Renal cortical epithelial cell (primary cell): ENCODE measurements at places on chromosomes 12 and 14. TPM values are rescaled to one million over a fixed set of nuclear protein-coding genes. Genes with fewer than 3 reads are reported as not detected.

SLC39A5 gene
- total RNA-seq = 0.20 TPM in 1 of 2 replicates, not detected in the other

RACGAP1 gene
- 20.7 and 48.6 TPM in 2 replicates for total RNA-seq

CBLN3 gene
- 0.52 and 1.2 TPM in 2 replicates for total RNA-seq

SMCO2 gene
- total RNA-seq = not detected in 2 replicates

HRK gene
- total RNA-seq = 0.05 TPM in 1 of 2 replicates, not detected in the other

CRIP2 gene
- 76.6 and 206 TPM in 2 replicates for total RNA-seq

TSHR gene
- total RNA-seq = 0.50 TPM in 1 of 2 replicates, not detected in the other

P2RX2 gene
- not detected in 2 replicates for total RNA-seq

SPIC gene
- not detected in 2 replicates for total RNA-seq

TMEM229B gene
- total RNA-seq = 0.69 and 3.9 TPM in 2 replicates

CDCA3 gene
- 1.3 and 4.7 TPM in 2 replicates for total RNA-seq

SIX1 gene
- 1.2 and 7.6 TPM in 2 replicates for total RNA-seq

ANO2 gene
- total RNA-seq = 2.4 and 4.5 TPM in 2 replicates

DHRS4L2 gene
- total RNA-seq = 8.3 and 9.4 TPM in 2 replicates

NEDD8 gene
- total RNA-seq = 146 and 185 TPM in 2 replicates

TDRD9 gene
- total RNA-seq = 2.8 and 4.5 TPM in 2 replicates

ESPL1 gene
- 0.70 and 2.4 TPM in 2 replicates for total RNA-seq

IRAK3 gene
- 3.0 and 4.0 TPM in 2 replicates for total RNA-seq

ACVRL1 gene
- 2.1 and 3.5 TPM in 2 replicates for total RNA-seq

ARF6 gene
- total RNA-seq = 103 and 113 TPM in 2 replicates

PAX9 gene
- under 0.01 TPM in 1 of 2 replicates, not detected in the other for total RNA-seq
